ENCODE measurements at places on chromosomes 5 and 9. TPM values are rescaled to one million over a fixed set of nuclear protein-coding genes. Genes with fewer than 3 reads are reported as not detected.

GRCh38 chr5:119417891-119418605 is 34.2 kb upstream of the HSD17B4 start:
- DNase-seq: no peak
- peaks cover 6% of the 10 kb centered on the region for H3K27me3 ChIP-seq
- H3K36me3 ChIP-seq: no peaks in the 10 kb centered on the region

DNA sequence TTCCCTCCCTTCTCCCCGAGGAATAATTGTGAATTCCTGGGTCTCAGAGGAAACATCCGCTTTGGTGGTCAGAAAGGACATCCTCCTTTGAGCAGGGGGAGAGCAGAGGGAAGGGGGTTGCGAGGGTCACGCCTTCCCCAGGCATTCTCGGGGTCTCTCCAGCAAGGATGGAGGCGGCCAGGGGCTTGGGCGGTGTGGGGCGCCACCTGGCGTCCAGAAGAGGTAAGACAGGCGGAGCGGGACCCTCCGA is 129.1 kb downstream of the KCNIP1 start:
- peaks cover 11% of the 10 kb centered on the region for H3K4me1 ChIP-seq
- no peak overlapping the region for H3K4me3 ChIP-seq
- H3K27ac ChIP-seq: no peak overlapping the region

GRCh38 chr5:138841531-138841930 is 33.6 kb downstream of the LRRTM2 start:
- no peak overlapping the region for H3K27ac ChIP-seq
- no peak overlapping the region for H3K4me3 ChIP-seq
- DNase-seq: no peak
- H3K27me3 ChIP-seq: no peaks in the 10 kb centered on the region
- H3K4me1 ChIP-seq: peaks cover 2% of the 10 kb centered on the region

DNA sequence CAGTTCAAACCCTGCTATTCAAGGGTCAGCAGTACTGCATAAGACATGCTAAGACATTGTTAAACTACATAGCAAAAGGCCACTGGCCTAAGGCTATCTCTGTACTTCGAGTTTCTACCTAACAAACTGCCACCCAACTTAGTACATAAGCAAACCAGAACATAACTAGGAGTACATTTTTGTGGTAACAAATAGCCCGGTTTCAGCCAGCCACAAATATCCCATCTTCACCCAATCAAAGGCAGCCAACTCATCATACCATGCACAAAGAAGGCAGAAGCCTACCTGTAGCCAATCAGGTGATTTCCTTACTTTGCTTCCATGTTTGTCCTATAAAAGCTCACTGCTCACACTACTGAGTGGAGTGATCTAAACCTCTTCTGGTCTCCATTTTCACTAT is 201.4 kb downstream of the SMARCA2 start:
- DNase-seq: no peak
- no peaks in the 10 kb centered on the region for H3K4me1 ChIP-seq
- H3K27ac ChIP-seq: no peak overlapping the region

DNA sequence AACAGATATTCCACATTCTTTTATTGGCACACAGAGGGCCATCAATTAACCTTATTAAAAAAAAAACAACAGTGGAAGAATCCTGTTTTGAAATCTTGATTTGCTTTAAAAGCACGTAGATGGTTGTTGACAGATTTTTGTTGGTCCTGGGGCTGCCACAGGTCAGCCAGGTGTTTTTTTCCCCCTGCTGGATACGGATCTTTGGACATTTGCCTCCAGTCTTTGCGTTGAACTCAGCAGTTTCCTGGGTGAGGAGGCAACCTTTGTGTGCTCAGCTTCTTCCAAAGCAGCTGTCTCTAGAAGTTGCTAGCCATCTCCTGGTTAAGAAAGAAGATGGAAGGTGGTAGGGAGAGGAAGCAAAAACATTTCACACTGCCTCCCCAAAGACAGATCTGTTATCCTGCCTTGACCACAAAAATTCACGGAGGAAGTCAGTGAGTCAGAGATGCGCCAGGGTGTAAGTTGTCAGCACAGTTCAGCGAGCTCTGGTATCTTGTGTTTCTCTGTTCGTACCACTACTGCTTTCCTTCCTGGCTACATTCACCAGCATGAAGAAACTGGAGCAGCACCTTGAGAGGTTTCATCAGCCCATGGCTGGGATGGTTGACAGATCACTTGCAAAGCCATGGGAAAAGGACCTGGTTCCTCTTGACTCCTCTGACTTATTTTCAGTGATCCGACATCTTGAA is 207.3 kb downstream of the ARHGAP26 start:
- H3K4me3 ChIP-seq: peak overlapping the region; percentile 41
- DNase-seq: peak; percentile 64
- H3K4me1 ChIP-seq: peaks cover 77% of the 10 kb centered on the region
- H3K36me3 ChIP-seq: peaks cover 21% of the 10 kb centered on the region
- peak overlapping the region; percentile 97 for H3K27ac ChIP-seq
- no peaks in the 10 kb centered on the region for H3K27me3 ChIP-seq

- no peaks in the 10 kb centered on the region for H3K36me3 ChIP-seq
- H3K4me1 ChIP-seq: no peaks in the 10 kb centered on the region
- no peak overlapping the region for H3K27ac ChIP-seq
- no peak for DNase-seq
- H3K27me3 ChIP-seq: no peaks in the 10 kb centered on the region
Measured at GRCh38 chr5:44660251-44660650, 148.5 kb upstream of the MRPS30 start.

DNA sequence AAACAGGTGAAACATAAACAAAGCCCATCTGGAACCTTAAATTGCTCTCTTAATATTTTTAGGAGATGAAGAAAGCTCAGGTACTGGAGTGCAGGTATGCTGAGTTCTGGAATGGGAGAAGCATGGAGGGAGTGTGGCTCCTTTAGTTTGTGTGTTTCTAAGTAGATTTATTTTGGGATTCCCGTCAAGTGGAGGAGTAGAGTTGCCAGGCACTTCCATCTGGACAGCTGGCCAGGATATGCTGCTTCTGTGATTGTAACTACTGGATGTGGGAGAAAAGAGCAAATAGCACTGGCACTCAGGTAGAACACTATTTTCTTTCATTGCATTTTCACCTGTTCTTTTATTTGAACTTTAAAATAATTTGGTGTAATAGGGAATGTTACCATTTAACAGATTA is 182.3 kb upstream of the MAST4 start:
- H3K4me3 ChIP-seq: no peak overlapping the region
- no peaks in the 10 kb centered on the region for H3K36me3 ChIP-seq
- H3K4me1 ChIP-seq: no peaks in the 10 kb centered on the region
- no peak for DNase-seq

GRCh38 chr5:19261879-19262278 is 726.1 kb downstream of the CDH18 start:
- no peaks in the 10 kb centered on the region for H3K36me3 ChIP-seq
- no peak overlapping the region for H3K27ac ChIP-seq
- no peaks in the 10 kb centered on the region for H3K4me1 ChIP-seq
- no peaks in the 10 kb centered on the region for H3K27me3 ChIP-seq
- no peak overlapping the region for H3K4me3 ChIP-seq

DNA sequence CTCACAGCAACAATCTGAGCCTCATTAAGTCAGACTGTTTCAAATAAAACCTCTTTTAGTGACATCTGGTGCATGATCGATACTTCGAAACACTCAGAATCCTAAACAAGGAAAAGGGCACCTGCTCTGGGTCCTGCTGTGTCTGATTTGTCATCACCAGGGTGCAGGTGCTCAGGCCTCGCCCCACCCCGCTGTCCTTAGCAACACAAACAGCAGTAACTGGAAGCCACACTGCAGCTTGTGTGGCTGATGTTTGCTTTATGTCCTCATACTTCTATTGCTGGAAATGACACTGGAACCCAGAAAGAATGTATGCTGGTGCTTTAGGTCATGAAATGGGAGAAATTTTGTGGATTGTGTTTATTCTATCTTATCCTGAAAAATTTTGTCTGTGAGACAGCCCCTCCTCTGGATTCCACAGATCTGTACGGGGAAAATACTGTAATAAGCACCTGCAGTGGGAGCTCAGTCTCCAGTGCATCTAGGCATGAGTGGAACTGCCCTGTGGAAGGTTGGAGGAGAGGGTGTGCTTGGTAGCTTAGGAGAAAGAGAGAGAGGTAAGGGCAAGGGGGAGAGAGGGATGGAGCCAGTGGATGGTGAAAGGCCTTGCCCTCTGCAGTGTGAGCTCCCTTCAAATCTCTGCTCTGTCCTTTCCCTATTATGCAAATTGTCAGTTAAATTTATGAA is 284.2 kb downstream of the SMARCA2 start:
- no peaks in the 10 kb centered on the region for H3K36me3 ChIP-seq
- peaks cover 2% of the 10 kb centered on the region for H3K27me3 ChIP-seq
- H3K4me3 ChIP-seq: no peak overlapping the region

GRCh38 chr5:59842999-59843398 is 50.5 kb downstream of the PDE4D start:
- H3K27ac ChIP-seq: no peak overlapping the region
- no peaks in the 10 kb centered on the region for H3K36me3 ChIP-seq
- no peaks in the 10 kb centered on the region for H3K4me1 ChIP-seq
- H3K4me3 ChIP-seq: no peak overlapping the region

DNA sequence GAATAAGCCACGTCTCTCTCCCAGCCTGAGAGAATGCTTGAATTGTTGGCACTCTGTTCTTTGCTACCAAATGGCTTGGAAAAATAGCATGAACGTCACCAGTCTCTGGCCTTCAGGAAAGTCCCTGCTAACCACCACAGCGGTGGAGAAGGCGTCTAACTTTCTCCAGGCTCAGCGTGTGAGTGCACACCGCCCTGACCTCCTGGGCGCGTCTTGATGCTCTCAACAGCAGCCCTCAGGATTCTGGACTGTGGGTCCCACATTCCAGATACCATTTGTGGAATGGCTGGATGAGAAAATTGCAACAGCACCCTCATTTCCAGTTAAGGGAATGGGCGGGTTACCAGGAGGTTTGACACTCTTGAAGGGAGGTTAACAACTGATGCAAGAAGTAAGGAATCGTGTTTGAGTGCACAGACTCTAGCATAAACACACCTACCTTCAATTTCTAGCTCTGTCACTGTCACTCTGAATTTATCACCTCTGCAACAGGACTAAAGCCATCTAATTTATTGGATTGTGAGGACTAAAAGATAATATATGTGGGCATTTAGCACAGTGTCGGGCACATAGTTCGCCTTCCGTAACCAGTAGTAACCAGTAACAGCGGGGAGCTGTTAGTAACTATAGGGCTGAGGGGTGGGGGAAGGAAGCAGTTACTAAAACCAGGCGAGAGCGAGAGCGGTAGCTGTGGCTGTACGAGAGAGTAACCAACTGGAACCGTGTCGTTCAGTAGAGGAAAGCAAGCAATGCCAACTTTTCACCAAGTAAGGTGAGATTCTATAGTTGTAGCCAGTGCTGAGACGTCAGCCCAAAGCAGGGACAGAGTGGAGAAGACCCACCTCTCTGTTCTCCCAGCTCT is 807 bp upstream of the PLGRKT start:
- no peaks in the 10 kb centered on the region for H3K27me3 ChIP-seq
- H3K4me3 ChIP-seq: peak overlapping the region; percentile 86
- H3K4me1 ChIP-seq: peaks cover 49% of the 10 kb centered on the region

DNA sequence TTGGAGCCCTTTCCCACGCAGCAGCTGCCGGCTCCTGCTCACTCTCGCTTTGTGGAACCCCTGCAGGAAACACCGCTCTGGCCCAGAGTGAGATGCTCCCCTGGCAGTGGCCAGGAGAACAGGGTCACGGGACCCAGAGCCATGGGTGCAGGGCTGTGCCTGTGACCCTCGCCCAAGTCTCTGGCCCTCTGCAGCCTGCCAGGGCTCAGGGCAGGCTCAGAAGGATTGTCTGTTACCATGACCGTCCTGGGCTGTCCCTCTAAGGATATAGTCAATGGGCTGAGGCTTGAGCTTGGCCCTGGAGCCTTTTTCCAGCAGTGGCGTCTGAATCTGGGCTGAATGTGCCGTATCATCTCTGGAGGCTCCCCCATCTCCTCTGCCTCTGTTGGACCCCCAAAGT is 28.7 kb upstream of the AIF1L start:
- no peaks in the 10 kb centered on the region for H3K36me3 ChIP-seq
- no peaks in the 10 kb centered on the region for H3K4me1 ChIP-seq
- no peaks in the 10 kb centered on the region for H3K27me3 ChIP-seq
- H3K4me3 ChIP-seq: no peak overlapping the region

- DNase-seq: no peak
- H3K4me1 ChIP-seq: no peaks in the 10 kb centered on the region
- no peak overlapping the region for H3K27ac ChIP-seq
- no peaks in the 10 kb centered on the region for H3K27me3 ChIP-seq
Measured at GRCh38 chr5:154849264-154849785, 1.1 kb downstream of the FAXDC2 start.

DNA sequence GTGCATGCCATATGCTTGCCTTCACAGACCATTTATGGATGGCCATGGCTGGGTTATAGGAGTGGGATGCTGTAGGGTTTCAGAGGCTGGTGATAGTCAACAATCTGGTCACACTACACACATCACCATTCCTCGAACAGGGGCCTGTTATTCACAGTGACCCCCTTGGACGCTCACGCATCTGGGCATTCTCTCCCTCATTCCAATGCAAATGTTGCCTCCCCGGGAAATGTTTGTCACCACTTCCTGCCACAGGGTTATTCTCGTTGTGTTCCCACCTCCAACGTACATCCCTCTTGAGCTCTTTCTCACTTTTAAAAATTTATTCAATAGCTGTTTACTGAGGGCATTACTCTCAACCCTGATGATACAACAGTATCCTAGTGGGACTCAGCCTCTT is 135.4 kb downstream of the SCAMP1 start:
- H3K27me3 ChIP-seq: peaks cover 20% of the 10 kb centered on the region
- no peaks in the 10 kb centered on the region for H3K4me1 ChIP-seq
- H3K27ac ChIP-seq: no peak overlapping the region
- no peaks in the 10 kb centered on the region for H3K36me3 ChIP-seq
- no peak for DNase-seq
- no peak overlapping the region for H3K4me3 ChIP-seq

DNA sequence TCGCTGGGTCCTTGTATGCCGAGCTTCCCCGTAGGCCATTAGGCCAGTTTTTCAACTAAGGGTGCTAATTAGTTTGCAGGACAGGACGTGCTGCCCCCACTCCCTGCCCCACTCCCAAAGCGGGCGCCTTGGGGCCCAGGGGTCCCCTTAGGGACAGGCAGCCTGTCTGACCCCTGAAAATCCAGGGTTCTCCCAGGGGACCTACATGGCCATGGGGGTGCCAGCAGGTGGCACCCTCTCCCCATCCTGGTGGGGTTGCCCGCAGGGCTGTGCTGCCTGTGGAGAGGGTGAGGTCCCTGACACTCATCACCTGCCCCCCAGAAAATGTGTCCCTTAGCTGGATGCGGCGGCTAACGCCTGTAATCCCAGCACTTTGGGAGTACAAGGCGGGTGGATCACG is 8.5 kb upstream of the CCDC187 start:
- no peak overlapping the region for H3K27ac ChIP-seq
- peaks cover 2% of the 10 kb centered on the region for H3K4me1 ChIP-seq
- no peaks in the 10 kb centered on the region for H3K27me3 ChIP-seq
- peaks cover 9% of the 10 kb centered on the region for H3K36me3 ChIP-seq
- DNase-seq: peak; percentile 43
- no peak overlapping the region for H3K4me3 ChIP-seq

- H3K36me3 ChIP-seq: no peaks in the 10 kb centered on the region
- DNase-seq: no peak
- no peaks in the 10 kb centered on the region for H3K4me1 ChIP-seq
- no peaks in the 10 kb centered on the region for H3K27me3 ChIP-seq
- no peak overlapping the region for H3K27ac ChIP-seq
- no peak overlapping the region for H3K4me3 ChIP-seq
Measured at GRCh38 chr5:145787001-145787400, 48.1 kb downstream of the PRELID2 start.

FAM193B gene
- total RNA-seq: 112 TPM

ZBED3 gene
- total RNA-seq: 0.85 TPM

SLC6A19 gene
- total RNA-seq: not detected

ERMP1 gene
- total RNA-seq: 35.1 TPM

NUTM2G gene
- total RNA-seq: not detected

GRIA1 gene
- total RNA-seq: not detected

PLAC8L1 gene
- total RNA-seq: 0.50 TPM

SPATA24 gene
- total RNA-seq: 9.5 TPM

ELAVL2 gene
- not detected for total RNA-seq

CSF2 gene
- total RNA-seq: 30.8 TPM

IL9 gene
- total RNA-seq: not detected

INSL6 gene
- not detected for total RNA-seq

ABLIM3 gene
- total RNA-seq: 0.38 TPM
